ENCODE measurements at places on chromosomes 11 and 22.

DNA sequence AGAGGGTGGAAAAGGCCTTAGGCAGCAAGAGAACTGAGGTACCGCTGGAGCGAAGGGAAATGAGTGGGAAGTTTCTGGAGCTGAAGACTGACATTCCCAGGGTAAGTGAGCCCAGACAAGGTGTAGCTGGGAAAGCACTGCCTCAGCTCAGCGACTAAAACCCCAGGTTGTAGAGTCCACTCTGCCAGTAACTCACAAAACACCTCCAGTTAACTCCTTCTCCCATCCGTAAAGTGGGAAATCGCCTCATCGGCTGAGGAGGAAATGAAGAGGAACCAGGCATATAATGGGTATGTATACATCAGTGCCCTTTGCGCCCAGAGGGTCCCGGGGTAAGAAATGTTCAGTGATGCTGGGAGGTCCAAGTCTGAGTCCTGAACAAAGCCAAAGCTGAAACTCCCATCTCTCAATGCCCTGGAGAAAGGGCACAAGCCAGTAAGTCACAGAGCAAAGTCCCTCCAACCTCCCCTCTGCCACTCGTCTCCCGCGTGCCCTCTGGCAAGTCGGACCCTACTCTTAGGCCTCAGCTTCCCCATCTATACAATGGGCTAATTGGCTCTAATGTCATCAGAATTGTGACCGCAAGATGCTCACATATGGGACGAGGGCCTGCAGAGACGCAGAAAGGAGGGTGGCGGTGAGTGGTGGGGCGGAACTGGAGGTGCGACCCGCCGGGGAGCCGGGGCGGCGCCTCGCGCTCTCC lies 588 bp downstream of the VPS37C start:
- no peak for DNase-seq

DNA sequence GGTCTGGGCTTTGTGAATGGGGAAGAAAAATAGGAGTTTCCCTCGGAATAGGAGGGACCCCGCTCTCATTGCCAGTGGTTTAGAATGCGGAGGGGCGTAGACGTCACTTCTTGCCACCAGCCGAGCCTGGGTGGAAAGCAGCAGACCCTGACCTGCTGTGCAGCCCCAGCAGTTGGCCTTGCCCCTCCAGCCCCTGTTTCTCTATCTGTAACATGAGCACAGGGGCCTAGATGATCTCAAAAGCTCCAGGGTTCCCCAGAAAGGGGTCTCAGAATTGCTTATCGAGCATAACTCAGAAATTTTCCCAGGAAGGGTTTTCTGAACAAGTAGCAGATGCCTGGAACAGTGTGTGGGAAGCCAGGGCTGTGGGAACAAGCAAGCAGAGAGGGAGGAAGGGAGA lies 43.9 kb downstream of the C11orf91 start:
- DNase-seq: no peak

DNA sequence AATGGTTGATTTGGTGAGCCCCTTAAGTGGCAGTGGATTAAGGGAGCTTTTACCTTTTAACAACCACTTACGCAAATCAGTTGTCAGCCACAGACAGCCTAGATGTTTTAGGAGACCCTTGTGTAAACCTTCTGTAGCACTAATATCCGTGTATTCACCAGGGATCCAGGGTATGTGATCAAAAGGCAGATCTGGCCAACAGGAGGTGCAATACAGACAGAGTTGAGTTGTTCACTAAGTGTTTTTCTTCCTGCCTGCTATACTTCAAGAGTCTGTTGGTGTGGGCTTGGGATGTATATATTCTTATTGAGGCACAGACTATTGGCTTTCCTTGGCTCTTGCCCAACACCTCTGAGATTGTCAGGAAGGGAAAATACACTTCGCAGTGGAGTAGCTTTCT lies 175.1 kb downstream of the FAT3 start:
- DNase-seq: no peak

- no peak for DNase-seq
These were observed 10.3 kb upstream of the CDON start for GRCh38 chr11:126072801-126073594.

DNA sequence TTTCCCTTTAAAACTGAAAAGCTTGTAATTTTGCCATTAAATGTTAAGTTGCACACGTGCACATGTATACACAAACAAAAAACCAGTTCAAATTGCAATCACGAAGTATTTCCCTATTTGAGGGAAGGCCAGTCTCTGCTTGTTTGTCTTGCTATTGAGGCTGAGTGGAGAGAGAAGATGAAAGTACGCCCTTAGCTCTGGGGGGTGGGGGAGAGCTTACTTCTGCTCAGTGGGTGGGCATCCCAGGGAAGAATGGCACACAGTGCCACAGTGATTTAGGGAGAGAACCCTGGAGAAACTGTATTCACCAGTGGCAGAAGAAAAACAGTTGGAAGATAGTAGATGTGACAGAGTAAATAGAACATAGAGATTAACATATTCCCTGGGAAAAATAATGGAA lies 8.7 kb downstream of the YAP1 start:
- DNase-seq: no peak

- peak; percentile 94 for DNase-seq
These were observed 324.3 kb downstream of the DYNC2H1 start for GRCh38 chr11:103433386-103434072.

GRCh38 chr22:49100773-49101172 lies 726.9 kb downstream of the BRD1 start:
- DNase-seq: no peak

DNA sequence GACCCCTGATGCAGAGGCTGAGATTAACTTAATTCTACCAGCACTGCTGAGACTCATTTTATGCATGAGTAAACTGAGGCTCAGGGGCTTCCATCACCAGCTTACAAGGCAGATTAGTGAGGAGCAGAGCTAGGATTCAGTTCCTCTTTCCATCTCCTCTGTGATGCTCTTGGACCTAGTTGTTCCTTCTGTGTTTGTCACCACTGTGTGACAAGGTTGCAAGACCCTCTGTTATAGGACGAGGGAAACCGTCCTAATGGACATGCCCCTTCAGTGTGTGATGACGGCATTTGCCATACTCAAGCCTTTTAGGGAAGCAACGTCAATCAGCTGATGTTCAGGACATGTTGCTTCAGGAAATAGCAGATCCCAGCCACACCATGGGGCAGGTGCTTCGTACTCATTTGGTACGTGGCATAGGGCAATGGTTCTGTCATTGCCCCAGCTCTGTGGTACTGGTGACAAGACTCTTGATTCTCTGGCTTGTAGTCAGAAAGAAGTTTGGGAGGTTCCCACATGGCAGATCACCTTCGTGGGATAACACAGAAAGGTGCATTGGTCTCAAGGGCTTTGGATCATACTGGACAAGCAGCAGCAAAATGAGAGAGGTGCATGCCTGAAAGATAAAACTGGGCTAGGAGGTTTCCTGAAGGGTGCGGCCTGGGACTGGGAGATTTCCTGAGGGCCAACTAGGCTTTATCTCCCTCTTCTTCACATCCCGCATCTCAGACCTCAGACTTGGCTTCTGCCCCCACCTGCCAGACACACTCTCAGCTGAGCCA lies 23.9 kb upstream of the CD44 start:
- DNase-seq: no peak

DNA sequence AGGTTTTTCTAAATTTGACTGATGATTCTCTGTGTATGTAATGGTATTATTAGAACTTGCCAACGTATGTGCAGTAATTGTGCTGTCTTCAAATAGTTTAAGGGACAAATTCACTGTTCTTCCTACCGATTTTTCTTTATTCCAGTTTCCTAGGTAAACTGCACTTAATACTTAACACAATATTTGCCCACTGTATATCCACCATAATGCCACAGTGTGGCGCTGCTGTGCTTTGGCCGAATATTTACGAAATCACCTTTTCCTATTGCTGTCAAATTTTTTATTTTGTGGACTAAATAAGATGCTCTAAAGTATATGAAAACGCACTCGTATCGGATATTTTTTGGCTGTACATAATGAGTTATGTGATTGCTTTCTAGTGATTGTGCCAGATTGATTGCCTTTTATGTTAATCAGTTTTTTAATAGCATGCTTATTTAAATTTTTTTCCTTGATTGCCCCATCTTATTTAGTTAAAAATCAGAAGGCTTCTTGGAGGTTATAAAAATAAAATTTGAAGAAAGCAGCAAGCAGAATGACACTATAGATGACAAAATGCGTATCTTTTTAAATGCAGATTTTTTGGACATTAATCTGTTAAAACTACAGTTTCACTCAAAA lies 10.5 kb downstream of the AASDHPPT start:
- DNase-seq: peak; percentile 65

DNA sequence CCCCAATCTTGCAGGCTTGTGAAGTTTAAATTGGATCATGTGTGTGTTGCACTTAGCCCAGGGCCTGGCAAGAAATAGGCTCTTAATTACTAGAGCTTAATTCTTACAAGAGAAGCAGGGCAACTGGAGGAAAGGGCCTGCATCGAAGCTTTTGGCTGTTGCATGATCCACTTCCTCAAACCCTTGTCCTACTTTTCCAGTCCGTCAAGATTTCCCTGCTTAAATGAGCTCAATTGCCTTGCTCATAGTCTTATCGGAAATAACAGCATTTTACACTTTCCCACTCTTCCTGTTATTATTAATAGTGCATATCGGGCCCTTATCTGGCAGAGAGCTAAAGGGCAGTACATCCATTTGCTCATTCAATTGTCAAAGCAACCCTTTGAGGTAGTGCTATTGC lies 18.1 kb downstream of the DTX4 start:
- no peak for DNase-seq

- peak; percentile 12 for DNase-seq
These were observed 26.1 kb downstream of the SNX19 start for GRCh38 chr11:130890039-130890745.

DNA sequence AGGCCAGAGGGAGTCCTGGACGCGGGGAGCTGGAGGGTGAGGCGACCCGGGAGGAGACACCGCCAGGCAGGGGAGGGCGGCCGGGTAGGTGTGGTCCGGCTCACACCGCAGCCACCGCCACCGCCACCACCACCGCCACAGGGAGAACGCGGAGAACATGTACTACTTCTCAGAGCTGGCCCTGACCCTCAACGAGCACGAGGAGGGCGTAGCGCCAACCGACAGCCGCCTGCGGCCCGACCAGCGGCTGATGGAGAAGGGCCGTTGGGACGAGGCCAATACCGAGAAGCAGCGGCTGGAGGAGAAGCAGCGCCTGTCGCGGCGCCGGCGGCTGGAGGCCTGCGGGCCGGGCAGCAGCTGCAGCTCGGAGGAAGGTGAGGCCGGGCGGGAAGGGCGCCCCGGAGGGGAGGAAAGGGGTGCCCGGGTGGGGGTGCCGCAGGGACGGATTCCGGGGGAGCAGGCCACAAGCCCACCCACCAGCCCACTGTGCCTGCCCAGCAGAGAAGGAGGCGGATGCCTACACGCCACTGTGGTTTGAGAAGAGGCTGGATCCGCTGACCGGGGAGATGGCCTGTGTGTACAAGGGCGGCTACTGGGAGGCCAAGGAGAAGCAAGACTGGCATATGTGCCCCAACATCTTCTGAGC lies 62.8 kb downstream of the MORC2 start:
- DNase-seq: no peak

- DNase-seq: no peak
These were observed 689.8 kb upstream of the CHORDC1 start for GRCh38 chr11:90912631-90913030.

Measured in IMR-90 (cell line).